ENCODE measurements at places on chromosomes 11 and 22.

DNA sequence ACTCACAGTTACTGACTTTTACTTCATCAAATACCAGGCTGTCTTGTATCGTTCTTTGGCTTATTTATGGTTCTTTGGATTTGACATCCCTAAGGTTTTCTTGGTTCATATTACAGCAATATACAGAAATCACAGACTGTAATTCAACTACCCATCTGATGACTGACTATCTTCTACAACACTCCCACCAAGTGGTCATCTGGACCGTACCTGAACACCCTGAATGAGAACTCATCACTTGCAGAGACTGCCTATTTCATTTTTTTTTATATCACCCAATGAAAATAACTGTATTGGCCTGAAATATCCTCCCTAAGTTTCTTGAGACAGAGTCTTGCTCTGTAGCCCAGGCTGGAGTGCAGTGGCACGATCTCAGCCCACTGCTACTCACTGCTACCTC is 9.5 kb upstream of the UPB1 start:
- no peak for DNase-seq

GRCh38 chr11:103234974-103235373 is 125.7 kb downstream of the DYNC2H1 start:
- no peak for DNase-seq

DNA sequence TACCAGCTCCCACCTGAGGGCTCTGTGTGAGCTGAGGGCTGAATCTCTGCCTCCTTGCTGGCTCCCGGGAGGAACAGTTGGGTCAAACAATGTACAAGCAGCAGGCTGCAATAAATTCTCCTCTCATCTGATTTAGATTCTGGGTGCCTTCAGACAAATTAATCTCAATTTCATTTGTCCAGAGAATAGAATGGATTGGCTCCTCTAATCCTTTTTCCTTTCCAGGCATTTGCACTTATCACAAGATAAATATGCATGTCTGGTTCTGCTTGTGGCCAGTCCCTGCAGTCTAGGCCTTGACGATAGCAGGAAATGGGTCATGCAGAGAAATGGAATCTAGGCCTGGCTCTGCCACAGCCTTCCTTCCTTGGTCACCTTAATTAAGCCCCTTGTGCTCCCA is 28.7 kb downstream of the UPB1 start:
- DNase-seq = no peak

GRCh38 chr22:24303007-24303406 is 32.4 kb downstream of the SPECC1L start:
- peak; percentile 56 for DNase-seq

DNA sequence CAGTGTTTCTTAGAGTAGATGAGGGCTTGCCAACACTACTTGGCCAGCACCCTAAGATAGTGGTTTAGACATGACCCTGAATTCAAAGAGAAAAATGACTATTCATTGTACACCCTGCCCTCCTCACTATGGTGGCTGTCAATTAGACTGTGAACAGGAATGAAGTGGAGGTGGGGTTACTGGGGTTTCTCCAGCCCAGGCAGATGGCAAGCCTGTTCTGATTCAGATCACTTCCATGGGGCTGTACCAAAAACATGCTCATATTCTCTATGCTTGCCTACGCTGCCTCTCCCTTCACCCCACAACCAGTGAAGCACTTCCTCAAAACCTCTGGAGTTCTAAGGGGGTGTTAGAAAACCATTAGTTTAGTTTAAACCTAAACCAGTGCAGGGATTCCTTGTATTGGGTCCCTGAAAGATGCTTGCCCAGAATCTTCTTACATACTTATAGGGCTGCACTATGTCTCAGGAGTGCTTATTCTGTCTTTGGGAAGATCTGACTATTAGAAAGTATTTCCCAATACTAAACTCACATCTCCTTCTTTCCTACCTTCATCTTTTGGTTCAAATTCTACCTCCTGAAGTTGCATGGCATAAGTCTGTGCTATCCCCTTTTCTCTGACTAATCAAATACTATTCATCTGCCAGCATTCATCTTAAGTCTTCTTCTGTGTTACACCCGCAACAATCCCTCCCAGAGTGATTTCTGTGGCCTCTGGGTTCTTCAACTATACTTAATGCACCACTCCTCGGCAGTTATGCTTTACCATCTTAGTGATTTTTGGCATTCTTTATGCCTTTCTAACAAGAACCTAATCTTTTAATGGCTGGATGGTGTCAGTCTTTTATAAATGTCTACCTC is 71.8 kb downstream of the ATG16L2 start:
- DNase-seq = no peak

DNA sequence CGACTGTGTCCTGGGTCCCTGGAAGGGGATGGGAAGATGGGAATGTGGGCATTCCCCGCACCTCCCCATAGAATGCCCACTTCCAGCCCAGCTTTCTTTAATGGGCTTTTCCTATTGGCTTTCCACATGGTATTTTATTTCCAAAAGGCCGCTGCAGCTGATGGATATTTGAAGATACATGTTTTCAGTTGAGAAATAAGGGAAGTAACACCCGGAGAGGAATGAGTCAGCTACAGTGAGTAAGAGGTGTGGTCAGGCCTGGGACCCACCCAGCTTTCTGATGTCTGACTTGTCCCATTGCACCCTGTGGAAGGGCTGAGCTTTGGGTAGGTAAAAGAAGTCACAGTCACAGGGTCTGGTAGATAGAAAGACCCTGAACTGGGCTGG is 476.9 kb downstream of the MIAT start:
- DNase-seq = peak; percentile 43

DNA sequence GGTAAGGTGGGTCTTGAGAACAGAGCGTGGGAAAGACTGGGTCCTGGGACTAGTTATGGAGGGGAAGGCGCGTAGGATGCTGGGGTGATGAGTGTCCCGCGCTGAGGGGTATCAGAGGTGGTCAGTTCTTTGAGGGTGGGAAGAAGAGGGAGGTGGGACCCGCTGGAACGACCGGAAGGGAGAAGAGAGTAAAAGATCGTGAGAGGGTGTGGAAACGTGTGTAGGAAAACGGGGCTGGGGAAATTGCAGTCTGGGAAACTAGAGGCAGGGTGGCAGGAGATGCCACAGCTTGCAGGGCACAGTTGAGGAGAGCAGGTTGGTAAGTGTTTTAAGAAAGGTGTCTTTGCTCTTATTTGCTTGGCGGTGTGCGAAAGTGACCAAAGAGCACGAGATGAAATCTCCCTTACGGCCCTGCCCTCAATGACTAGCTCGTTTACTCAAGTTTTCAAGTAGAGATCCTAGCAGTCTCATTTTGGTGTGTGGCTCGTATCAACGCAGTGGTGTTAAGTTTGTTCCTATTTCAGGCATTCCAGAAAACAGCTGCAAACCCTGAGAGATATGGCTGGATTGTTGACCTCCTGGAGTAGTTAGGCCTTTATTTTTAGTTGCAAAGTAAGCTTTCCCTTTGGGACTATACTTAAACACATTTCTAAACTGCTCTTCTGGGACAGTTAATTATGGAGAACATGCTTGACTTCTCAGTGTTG is 615 bp downstream of the STT3A start:
- DNase-seq = peak; percentile 35

DNA sequence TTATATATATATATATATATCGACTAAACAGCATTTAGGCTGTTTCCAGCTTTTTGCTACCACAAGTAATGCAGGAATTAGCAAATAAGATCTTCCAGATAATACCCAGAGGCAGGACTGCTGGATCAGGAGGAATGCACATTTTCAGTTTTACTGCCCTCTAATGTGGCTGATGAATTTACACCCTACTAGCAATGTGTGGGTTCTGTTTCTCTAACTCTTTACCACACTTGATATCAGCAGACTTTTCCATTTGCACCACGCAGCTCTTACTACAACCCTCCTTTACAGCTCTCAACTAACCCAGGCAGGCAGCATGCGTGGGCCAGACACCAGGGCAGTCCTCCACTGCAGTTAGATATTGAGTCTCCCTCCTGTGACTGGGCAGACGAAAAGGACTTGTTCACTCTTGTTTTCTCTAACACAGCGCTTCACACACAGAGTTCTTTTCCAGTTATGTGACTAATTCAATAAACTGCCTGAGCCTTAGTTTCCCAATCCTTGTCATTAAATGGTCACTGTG is 67.7 kb downstream of the IGLL5 start:
- DNase-seq = no peak

GRCh38 chr11:19121646-19122045 is 4.7 kb downstream of the ZDHHC13 start:
- peak; percentile 45 for DNase-seq

- DNase-seq = peak; percentile 56
Observed at GRCh38 chr11:117597071-117597470, 199.9 kb downstream of the DSCAML1 start.

- peak; percentile 87 for DNase-seq
Observed at GRCh38 chr11:7020183-7020917, at the start of the genes NLRP14 and ZNF214. NLRP14 (plus strand) TSS chr11:7020479; CDS start chr11:7038587, 18,108 bp downstream. ZNF214 (minus strand) TSS chr11:7020346; CDS start chr11:7002835, 17,511 bp downstream.

DNA sequence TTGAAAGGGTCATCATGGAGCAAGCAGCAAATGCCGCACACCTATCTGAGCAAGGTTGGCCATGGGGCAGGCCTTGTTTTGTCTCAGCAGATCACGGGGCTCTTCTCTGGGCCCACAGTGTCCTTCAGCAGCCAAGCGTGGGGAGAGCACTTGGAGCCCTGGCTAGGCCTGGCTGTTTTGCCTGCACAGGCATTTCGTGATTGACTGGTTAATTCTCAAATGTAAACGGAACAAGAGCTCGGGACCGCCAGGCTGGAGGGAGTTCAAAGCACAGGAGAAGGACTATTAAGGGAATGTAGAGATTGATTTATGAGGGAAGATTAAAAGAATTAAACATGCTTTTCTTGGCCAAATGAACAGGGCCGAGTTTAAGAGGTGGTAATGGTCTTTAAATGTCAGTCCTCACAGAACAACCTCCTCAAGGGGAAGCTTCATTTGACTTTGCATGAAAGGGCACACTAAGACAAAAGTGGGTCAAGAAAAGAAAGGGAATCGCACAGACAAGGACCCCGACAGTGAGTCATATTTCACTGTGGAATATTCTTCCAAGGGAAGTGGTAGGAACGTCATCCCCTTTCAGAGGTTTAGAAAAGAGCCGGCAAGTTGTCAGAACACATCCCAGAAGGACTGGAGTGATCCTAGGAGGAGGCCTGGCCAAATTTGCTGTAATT is 20.7 kb downstream of the SPON1 start:
- DNase-seq = no peak

GRCh38 chr22:41550952-41551491 is 6.8 kb upstream of the POLR3H start:
- no peak for DNase-seq

- DNase-seq = no peak
Observed at GRCh38 chr22:24497841-24498258, 2.7 kb downstream of the UPB1 start.

DNA sequence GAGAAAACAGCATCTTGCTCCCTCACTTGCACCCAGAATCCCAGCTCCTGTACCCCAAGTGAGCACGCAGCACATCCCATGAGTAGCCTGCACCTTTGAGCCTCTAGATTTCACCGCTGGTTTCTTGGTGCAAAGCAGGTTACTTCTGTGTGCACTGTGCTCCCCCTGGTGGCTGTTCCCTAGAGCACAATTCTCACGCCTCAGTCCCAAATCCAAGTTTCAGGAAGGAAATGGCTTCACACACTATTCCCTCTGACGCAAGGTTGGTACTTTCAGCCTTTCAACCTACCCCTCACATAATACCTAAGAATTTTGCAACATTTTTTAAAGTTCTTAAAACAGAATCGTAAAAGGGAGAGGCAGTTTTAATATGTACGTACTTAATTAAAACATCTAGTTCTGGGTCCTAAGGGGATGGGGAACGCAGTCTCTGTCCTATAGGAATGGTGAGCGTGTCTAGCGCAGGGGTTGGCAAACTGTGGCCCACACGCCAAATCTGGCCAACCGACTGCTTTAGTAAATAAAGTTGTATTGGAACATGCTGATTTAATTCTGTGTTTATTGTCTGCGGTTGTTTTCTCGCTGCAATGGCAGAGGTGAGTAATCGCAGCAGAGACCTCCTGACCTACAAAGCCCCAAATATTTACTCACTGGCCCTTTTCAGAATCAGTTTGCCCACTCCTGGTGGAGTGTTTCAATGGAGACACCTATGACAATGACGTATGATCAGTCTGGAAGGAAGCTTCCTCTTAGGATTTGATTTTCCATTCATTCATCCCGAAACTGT is 27.5 kb downstream of the DHCR7 start:
- peak; percentile 61 for DNase-seq

DNA sequence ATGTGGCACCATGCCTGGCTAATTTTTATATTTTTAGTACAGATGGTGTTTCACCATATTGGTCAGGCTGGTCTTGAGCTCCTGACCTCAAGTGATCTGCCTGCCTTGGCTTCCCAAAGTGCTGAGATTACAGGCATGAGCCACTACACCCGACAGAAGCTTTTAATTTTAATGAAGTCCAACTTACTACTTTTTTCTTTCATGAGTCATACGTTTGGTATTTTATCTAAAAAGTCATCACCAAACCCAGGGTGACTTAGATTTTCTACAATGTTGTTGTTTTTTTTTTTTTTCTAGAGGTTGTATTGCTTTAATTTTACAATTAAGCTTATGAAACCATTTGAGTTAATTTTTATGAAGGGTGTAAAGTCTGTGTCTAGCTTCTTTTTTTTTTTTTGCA is 34.9 kb downstream of the JRKL start:
- peak; percentile 61 for DNase-seq

DNA sequence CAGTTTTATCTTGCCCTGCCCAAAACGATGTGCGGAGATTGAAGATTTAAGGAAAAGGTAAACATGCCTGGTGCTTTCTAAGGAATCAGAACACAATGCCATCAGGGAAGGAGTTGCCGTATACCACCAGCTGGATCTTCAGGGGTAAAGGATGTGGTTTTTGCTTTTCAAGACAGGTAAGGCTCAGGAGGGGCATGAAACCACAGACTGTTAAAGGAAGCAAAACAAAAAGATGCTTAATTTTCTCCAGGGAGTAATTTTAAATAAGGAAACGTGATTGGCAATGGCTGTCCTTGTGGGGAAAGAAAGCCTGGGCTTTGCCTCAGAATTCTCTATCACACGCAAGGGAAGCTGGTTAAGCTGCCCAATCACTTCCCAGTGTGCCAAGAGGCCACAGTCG is 655.6 kb downstream of the OPCML start:
- DNase-seq = no peak

GRCh38 chr11:78991681-78992080 is 417.0 kb upstream of the NARS2 start:
- no peak for DNase-seq

DNA sequence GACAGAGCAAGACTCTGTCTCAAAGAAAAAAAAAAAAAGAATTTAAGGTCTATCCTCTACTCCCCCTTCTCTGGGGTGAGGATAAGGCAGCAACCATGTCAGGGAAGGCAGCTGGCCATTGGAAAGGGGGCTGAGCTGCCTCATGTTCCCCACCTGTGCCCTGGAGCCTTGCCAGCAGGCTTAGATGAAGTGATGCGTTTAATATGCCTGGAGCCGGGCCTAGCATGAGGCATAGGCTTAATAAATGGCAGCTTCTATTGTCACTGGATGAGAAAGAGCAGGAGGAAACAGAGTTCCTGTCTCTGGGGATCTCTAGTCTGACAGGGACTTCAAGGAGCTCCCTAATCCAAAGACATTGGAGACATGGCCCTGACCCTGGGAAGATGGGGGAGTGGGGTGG is 3.2 kb upstream of the KCNE3 start:
- DNase-seq = no peak

- no peak for DNase-seq
Observed at GRCh38 chr11:119515771-119516400, 92.9 kb upstream of the THY1 start.

- no peak for DNase-seq
Observed at GRCh38 chr11:132343445-132344175, 973.2 kb downstream of the NTM start.

Measured in PC-3 (cell line).